Ascending aorta (tissue), 2 donors: ENCODE measurements at places on chromosomes 4 and X.

DNA sequence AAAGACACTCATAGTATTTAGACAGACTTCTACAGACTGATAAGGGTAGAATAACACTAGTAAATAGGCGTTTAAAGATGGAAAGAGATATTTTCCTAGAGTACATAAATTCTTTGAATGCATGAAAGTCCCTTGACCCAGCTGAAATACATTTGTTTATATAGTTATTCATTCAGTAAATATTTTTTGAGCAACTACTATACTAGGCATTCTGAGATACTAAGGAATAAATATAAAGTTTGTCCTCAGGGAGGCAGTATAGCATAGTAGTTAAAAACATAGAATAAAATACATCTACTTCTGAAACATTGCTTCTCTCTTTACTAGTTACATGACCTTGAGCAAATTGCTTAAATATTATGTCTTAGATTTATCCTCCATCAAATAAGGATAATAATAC is 27.4 kb downstream of the HMGN5 start:
- DNase-seq = no peak

DNA sequence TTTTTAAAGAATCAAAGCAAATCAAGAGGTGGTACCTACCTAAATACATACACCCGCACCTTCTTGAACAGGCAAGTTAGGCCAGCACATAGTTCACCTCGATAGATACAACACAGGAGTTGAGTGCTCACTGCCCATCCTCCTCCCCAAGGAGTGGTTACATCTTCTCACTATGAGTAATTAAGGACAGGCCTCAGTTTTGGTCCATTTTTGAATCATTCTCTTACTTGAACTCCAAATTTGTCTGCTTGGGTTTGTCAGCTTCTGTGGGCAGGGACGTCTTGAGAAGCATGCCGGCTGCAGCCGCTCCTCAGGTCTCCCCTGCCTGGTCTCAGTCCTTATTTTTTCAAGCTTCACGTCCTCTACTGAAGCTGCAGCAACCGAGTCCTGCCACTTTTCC is 190.6 kb upstream of the RBPJ start:
- no peak for DNase-seq

DNA sequence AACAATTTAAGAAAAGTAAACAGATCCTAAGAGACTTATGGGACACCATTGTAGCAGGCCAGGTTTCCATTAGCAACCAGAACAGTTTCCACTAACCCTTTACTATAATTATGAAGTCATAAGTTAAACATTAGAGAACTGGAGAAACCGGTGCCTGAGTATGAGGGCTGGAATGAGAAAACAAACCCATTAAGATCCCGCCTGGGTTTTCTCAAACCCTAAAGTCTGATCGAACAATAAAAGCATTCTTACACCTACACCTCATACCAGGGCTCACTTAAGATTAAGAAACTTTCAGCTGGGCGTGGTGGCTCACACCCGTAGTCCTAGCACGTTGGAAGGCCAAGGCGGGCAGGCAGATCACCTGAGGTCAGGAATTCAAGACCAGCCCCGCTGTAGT is 13.7 kb upstream of the DHX15 start:
- DNase-seq = no peak

- DNase-seq = no peak
These were observed 44.1 kb downstream of the INPP4B start for GRCh38 chr4:142801966-142802365.

DNA sequence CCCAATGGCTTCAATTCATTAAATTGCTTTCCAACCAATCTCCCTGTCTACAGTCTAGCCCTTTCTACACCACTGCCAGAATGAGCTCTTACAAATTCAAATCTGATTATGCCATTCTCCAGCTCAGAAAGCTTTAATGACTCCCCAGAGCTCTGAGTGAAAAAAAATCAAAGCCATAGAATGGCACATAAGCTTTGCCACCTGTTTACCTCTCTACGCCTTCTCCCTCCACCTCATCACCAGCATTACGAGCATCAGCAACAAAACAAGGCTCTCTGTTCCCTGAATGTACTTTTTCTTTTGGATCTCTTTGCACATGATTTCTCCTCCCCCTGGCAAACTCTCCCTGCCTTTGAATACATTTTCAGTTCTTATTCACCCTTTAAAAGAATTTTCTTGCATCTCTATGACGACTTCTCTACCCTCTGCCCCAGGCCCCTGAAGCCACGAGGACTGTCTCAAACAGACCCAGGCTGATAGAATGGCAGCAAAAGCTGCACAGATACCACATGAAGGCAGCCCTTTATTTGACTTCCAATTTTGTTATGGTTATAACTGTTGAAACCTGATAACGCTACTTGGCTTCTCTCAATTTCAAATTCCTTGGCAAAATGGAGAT is 516.0 kb downstream of the PCDH7 start:
- DNase-seq = no peak
